ENCODE measurements at places on chromosomes 5 and 9. TPM values are rescaled to one million over a fixed set of nuclear protein-coding genes. Genes with fewer than 3 reads are reported as not detected.

GRCh38 chr5:155276231-155276630, 262.7 kb downstream of the KIF4B start:
- no peak overlapping the region for H3K4me3 ChIP-seq
- no peaks in the 10 kb centered on the region for H3K36me3 ChIP-seq
- no peaks in the 10 kb centered on the region for H3K4me1 ChIP-seq
- DNase-seq = no peak
- no peak overlapping the region for H3K27ac ChIP-seq
- H3K27me3 ChIP-seq = no peaks in the 10 kb centered on the region

- H3K27ac ChIP-seq = no peak overlapping the region
- no peaks in the 10 kb centered on the region for H3K27me3 ChIP-seq
- H3K4me3 ChIP-seq = no peak overlapping the region
- H3K4me1 ChIP-seq = no peaks in the 10 kb centered on the region
- H3K36me3 ChIP-seq = no peaks in the 10 kb centered on the region
- no peak for DNase-seq
Observed at GRCh38 chr5:2095011-2095410, 212.3 kb upstream of the IRX4 start.

DNA sequence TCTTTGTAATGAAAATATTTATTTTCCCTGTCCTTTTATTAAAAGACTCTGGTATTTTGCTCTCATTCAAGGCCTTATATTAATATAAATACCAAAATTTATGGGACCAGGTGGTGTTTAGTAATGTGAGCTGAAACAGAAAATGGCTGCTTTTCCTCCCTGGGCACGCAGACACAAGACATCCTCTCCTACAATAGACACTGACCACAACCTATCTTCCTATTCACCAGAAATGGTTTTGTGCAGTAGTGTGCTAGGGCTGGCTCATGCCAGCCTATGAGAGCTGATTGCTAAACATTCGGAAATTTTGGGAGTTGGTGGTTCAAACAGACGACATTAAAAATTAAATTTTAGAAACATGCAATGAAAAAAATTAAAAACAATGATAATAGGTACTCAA, 338.2 kb downstream of the BNC2 start:
- no peaks in the 10 kb centered on the region for H3K27me3 ChIP-seq
- no peak overlapping the region for H3K27ac ChIP-seq
- H3K4me1 ChIP-seq = no peaks in the 10 kb centered on the region
- DNase-seq = no peak
- no peaks in the 10 kb centered on the region for H3K36me3 ChIP-seq

DNA sequence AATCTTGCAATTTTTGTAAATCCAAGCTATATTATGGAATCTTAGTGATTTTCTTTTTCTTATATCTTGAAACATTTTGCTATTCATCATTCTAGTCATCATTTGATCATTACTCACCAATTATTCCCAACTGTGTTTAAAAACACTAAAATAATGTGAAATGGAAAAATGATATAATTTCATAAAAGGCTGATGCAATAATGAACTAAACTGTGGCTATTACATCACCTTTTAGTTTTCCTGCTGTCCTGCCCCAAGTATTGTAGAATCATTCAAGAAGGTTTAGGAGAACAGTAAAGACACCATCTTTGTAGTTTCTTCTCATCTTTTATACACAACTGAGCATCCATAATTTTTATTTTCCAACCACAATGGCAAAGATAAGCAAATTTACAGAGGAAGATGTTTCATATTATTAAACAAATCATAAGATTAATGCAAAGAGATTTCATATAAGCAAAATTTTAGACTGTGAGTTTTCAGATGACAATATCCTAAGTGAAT, 431.0 kb upstream of the SLC30A5 start:
- no peak overlapping the region for H3K27ac ChIP-seq
- H3K4me3 ChIP-seq = no peak overlapping the region
- DNase-seq = no peak
- no peaks in the 10 kb centered on the region for H3K27me3 ChIP-seq

- peaks cover 2% of the 10 kb centered on the region for H3K36me3 ChIP-seq
- no peaks in the 10 kb centered on the region for H3K27me3 ChIP-seq
- peaks cover 14% of the 10 kb centered on the region for H3K4me1 ChIP-seq
- peak; percentile 12 for DNase-seq
Observed at GRCh38 chr9:121771418-121771817, 120.0 kb downstream of the DAB2IP start.

GRCh38 chr9:98607152-98607551, 101.6 kb downstream of the GABBR2 start:
- H3K36me3 ChIP-seq = no peaks in the 10 kb centered on the region
- no peak overlapping the region for H3K27ac ChIP-seq
- H3K4me1 ChIP-seq = no peaks in the 10 kb centered on the region
- no peak for DNase-seq
- no peaks in the 10 kb centered on the region for H3K27me3 ChIP-seq
- H3K4me3 ChIP-seq = no peak overlapping the region

DNA sequence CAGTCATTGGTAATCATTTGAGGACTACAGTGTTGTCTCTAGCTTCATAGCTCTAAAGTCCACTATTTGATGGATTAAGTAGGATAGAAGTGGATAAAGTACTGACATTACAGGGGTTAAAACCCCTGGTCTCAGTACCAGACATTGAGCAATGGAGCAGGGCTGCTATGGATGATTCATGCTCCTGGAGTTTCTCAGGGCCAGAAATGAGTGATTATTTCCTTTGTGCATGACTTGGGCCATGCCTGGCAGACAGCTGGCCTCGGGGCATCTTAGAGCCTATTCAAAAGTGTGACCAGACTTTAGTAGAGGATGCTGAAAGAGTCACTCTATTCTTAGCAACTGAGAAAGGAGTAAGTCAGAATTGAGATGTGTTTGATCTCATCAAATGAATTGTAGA, 350.7 kb upstream of the TLE4 start:
- H3K4me1 ChIP-seq = no peaks in the 10 kb centered on the region
- H3K36me3 ChIP-seq = no peaks in the 10 kb centered on the region
- H3K27ac ChIP-seq = no peak overlapping the region

GRCh38 chr5:83353231-83353630, 118.3 kb upstream of the VCAN start:
- H3K27ac ChIP-seq = no peak overlapping the region
- DNase-seq = no peak
- no peaks in the 10 kb centered on the region for H3K4me1 ChIP-seq
- H3K4me3 ChIP-seq = no peak overlapping the region
- no peaks in the 10 kb centered on the region for H3K36me3 ChIP-seq

GRCh38 chr5:39506211-39506610, 81.4 kb upstream of the DAB2 start:
- H3K36me3 ChIP-seq = no peaks in the 10 kb centered on the region
- H3K27ac ChIP-seq = no peak overlapping the region
- no peaks in the 10 kb centered on the region for H3K4me1 ChIP-seq
- H3K4me3 ChIP-seq = no peak overlapping the region
- no peak for DNase-seq

DNA sequence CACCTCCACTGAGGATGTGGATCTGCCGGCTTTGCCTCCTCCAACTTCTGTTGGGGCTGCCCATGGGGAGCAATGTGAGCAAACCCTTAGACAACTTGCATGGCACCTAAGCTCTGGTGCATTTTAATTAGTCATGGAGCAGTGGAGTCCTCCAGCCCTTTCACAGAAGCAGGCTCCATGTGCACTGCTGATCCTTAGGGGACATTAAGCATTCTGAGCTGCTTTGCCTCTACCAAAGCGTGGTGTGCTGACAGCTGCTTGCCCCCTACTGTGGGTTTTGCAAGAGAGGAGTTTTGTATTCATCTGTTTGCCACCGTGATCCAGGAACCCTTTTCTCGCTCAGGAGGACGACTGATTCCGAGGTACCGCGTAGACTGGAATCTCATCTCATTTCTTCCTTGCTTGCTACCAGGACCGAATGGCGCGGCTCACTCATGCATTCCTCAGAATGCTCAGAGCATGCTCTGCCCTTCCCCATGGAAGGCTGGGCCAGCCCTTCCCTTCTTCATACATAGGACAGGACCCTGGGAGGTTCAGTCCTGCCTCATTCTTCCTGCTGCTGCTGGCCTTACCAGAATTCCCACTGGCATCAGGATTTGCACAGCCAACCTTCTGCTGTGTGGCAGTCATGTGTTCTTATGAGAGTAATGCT, 432.5 kb downstream of the GADD45G start:
- no peaks in the 10 kb centered on the region for H3K27me3 ChIP-seq
- H3K36me3 ChIP-seq = no peaks in the 10 kb centered on the region
- no peak overlapping the region for H3K4me3 ChIP-seq
- no peak for DNase-seq
- H3K4me1 ChIP-seq = no peaks in the 10 kb centered on the region

GRCh38 chr9:78238046-78239038, 2.5 kb downstream of the CEP78 start:
- H3K27ac ChIP-seq = no peak overlapping the region
- H3K4me1 ChIP-seq = no peaks in the 10 kb centered on the region
- no peaks in the 10 kb centered on the region for H3K36me3 ChIP-seq
- H3K4me3 ChIP-seq = no peak overlapping the region
- no peak for DNase-seq

DNA sequence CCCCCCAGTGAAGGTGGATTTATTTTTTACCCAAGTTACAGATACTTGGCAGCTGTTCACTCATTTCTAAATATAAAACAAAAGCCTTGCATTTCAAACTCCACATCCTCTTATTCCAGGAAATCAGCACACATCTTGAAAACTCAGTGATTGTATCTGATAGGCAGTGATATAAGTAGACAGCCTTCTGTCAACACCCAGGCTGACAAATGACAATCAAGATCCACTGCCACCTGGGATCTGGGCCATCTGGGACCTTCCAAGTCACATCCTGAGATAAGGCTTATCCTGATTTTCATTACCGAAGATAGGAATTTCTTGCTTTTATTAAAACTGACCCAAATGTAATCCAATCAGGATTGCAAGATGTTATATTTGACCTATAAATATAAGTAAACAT, 201.3 kb upstream of the PUM3 start:
- H3K36me3 ChIP-seq = no peaks in the 10 kb centered on the region
- no peak overlapping the region for H3K27ac ChIP-seq
- no peaks in the 10 kb centered on the region for H3K4me1 ChIP-seq
- H3K27me3 ChIP-seq = no peaks in the 10 kb centered on the region

- DNase-seq = no peak
- H3K4me3 ChIP-seq = no peak overlapping the region
- no peaks in the 10 kb centered on the region for H3K36me3 ChIP-seq
- no peaks in the 10 kb centered on the region for H3K27me3 ChIP-seq
- peaks cover 36% of the 10 kb centered on the region for H3K4me1 ChIP-seq
- no peak overlapping the region for H3K27ac ChIP-seq
Observed at GRCh38 chr5:154648229-154648628, 106.9 kb upstream of the LARP1 start.

DNA sequence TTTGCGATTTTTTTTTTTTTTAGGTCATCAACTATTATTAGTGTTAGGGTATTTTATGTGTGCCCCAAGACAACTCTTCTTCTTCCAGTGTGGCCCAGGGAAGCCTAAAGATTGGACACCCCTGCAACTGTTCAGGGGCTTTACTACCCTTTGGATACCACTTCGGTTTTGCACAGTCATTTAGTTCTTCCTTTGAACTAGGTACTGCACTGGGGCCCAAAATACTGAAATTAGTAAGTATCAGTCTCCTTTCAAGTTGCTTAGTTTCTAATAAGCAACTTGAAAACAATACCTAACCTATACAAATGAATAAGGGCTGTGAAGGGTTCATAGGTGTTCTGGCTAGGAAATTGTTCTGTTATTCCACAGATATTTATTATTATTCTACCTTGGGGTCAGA, 45.3 kb downstream of the CWC27 start:
- H3K27ac ChIP-seq = no peak overlapping the region
- H3K4me3 ChIP-seq = no peak overlapping the region
- H3K36me3 ChIP-seq = no peaks in the 10 kb centered on the region

DNA sequence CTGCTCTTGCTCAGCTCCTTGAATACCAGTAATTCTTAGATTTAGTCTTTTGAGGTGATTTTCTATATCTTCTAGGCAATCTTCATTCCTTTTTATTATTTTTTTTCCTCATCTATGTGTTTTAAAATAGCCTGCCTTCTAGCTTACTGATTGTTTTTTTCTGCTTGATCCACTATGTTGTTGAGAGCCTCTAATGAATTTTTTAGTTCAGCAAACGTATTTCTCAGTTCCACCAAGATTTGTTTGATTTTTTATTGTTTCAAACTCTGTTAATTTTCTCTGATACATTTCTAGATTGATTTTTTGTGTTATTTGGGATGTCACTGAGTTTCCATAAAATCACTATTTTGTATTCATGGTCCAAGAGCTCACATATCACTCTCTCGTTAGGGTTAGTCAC, 9.5 kb downstream of the POLK start:
- no peak overlapping the region for H3K4me3 ChIP-seq
- no peaks in the 10 kb centered on the region for H3K27me3 ChIP-seq
- DNase-seq = no peak
- peaks cover 5% of the 10 kb centered on the region for H3K4me1 ChIP-seq

NFIB gene
- total RNA-seq = 23.0 TPM

SWI5 gene
- total RNA-seq = 10.8 TPM

AQP3 gene
- 90.9 TPM for total RNA-seq

CDH6 gene
- 1.1 TPM for total RNA-seq

RNF224 gene
- total RNA-seq = not detected

PCDHGA2 gene
- 0.61 TPM for total RNA-seq

CORO2A gene
- 0.67 TPM for total RNA-seq

TMEM252 gene
- not detected for total RNA-seq

TMEM232 gene
- total RNA-seq = 0.81 TPM

SPINK7 gene
- not detected for total RNA-seq

GPR151 gene
- not detected for total RNA-seq

CDC14B gene
- total RNA-seq = 30.3 TPM

RNF145 gene
- total RNA-seq = 10.3 TPM

IFNA2 gene
- total RNA-seq = not detected

Data from right lobe of liver (tissue), 6 donors.